Right lung (tissue), 10 donors: ENCODE measurements at places on chromosomes 3 and 15.

DNA sequence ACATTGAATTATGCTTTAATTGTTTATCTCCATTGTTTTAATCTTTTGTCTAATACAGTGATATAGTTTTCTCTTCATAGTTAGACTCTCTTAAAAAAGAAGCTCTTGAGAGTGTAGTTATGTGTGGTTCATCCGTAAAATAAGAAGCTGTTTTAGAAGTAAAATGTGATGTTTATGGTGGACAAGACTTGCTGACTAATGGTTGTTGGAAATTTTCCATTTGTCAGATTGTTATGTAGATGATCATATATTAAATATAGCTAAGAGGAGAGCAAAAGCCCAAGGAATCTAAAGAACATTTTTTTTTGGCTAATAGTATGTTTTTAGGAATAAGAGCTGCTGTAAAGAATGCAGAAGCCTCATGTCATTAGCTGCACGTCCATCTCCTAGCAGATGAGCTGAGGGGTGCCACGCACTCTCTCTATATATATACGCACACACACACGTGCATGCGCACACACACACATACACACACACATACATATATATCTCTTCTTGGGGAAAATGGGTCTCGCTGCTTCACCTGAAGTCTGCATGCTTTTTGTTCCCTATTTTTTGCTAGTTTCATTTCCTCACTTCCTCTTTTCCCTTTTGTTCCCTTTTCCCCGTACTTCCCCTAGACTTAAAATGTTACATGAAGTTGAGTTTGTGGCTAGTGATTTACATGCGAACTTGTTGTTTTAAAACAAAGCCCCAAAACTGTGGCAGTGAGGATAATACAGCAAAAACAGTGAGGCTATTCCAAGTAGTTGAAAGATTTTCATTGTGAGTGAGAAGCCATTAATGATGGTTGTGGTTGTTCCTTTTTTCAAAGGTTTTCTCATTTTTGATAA lies 107.8 kb downstream of the MBNL1 start:
- no peak for DNase-seq

GRCh38 chr3:57691411-57692132 lies 1.3 kb downstream of the DENND6A start:
- DNase-seq: peak; percentile 22

DNA sequence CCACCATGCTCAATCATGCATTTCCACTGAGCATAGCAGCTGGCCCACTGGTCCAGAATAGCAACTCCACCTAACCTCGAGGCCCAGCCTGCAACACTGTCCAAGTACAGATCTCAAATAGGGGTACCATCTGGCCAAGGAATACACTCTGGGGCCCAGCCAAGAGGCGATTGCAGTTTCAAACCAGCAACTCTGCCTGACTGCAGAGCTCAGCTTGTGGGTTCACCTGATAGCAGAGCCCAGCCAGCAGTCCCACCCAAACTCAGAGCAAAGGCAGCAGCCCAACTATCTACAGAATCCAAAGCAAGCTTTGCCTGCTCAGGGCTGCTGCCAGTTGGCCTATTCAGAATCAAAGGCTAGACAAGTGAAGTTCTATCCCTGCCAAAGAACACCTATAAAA lies 30.5 kb downstream of the POLQ start:
- no peak for DNase-seq

DNA sequence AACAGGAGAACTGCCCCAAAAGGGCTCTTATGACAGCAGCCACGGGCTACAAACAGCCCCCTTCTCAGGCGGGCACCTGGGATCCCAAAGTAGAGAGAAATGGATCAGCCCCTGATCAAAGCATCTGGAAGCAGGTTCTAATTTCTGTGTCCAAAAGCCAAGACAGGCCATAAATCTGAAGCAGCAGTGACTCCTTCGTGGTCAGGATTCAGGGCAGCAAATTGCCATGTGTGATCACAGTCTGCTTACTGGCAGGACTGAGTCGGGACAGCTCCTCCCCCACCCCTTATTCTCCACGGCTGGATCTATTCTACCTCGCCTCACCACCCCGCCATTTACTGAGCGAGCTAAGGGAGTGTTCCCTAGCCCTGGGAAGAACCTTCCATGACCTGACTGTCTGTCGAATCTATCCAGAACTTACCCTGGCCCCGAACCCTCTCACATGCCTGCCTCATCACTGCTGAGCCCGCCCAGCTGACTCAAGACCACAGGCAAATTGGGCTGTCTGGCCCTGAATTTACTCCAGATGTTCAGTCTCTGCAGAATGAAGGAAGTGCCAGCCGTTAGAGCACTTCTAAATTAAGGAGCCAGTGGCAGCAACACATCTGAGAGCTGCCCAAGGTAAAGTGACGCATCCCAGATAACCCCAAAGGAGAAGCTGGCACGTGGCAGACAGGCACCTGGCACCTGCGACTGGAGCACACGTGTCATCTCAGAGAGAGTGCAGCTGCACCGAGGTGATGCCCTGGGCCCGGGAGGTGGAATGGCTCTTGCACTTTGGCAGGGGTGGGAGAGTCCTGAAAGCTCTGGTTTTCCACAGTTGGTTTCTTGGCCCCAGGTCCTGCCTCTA lies 1.3 kb downstream of the LRRC15 start:
- DNase-seq: no peak

- DNase-seq: no peak
Observed at GRCh38 chr15:35626571-35627318, 80.8 kb upstream of the DPH6 start.

DNA sequence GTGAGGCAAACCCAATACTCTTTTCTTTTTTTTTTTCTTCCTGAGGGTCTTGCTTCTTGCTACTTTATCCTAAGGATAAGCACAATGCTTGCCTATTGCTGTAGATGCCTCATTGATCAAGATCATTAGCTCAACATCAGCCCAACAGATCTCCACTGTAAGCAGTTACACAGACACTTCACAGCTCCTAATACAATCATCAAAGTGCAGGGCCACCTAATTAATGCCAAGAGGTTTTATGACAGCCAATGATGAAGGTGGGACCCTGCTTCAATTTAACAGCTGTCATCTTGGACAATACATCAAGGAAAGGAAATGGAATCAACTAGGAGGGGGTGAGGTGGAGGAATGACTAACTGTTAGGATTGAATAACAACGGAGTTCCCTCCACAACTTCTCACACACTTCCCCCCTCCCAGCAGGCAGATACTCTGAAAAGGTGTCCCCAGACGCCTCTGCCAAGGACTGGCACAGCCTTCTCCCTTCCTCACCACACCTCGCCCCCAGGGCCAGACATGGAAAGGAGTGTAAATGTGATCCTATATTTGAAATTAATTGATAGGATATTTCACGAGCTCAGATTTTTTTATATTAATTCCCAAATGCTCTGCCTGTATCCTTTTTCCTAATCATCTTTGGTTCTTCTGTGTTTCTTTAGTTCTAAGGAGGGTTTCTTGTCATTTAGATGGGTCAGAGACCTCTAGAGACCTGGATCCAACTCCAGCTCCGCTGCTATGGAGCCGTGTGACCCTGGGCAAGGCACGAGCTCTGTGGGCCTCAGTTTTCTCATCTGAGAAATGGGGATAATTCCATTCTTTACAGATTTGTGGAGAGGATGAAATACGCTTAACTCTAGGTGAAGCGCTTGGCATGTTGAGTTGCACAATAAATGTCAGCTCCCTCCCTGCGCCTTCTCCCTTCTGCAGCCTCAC lies 1.2 kb downstream of the DCLK3 start:
- no peak for DNase-seq

DNA sequence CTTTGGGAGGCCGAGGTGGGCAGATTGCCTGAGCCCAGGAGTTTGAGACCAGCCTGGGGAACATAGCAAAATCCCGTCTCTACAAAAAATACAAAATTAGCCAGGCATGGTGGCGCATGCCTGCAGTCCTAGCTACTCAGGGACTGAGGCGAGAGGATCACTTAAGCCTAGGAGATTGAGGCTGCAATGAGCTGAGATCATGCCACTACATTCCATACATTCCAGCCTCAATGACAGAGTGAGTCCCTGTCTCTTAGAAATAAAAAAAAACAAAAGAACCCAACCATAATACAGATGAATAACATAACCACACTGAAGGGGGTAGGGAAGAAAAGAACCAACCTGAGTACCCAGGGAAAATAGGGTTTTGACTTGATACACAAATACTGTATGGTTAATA lies 19.7 kb upstream of the CGNL1 start:
- no peak for DNase-seq

DNA sequence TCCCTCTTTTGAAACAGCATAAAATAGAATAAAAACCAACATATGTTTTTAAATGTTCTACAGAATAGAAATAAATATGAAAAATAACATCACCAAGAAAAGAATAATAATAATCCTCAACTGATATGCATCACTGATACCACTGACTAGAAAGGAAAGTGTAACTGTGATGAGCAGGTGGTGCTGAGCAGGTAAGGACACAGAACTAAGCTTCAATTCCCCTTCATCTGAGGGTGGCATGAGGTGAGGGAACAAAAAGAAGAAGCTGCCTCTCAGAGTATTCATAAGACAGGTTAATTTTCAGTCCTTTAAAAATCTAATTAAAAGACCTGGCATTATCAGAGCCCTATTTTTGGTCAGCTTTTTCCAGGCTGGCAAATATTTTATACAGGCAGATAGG lies 216.3 kb downstream of the PLCH1 start:
- no peak for DNase-seq

DNA sequence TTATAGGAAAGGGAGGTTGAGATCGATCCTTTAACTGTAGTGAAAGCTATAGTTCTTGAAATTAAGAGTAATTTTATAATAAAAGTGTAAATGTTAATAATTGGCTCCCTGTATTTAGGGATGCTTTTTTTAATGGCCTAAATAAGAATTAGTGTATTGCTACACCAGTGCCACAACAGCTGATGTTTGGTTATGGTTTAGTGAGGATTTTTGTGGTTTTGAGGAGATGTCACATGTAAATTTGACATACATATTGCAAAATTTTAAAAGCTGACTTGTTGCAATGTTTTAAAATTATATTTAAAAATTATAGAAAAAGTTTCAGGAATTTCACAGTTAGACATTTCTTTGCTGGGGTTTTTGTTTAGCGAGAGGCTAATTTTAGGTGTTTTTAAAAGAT lies 3.9 kb downstream of the TSC22D2 start:
- DNase-seq: no peak

DNA sequence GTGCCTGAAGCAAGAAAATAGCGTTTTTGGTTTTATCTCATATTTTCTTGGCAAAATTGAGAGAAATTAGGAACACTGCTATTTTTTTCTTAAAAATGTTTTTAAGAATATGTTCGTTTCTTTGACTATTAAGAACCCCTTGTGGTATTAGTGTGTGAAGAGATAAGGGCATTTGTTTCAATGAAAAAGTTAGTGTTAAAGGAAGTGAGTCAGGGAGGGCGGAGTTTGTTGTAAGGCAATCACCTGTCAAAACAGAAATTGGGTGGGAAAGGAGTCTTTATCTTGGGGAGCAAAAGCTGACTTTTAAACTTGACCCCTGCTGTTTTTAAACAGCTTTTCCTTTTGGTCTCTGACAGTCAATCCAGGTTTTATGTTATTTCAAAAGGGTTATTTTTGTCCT lies 4.2 kb downstream of the RAP2B start:
- no peak for DNase-seq

- DNase-seq: no peak
Observed at GRCh38 chr3:32406486-32407408, 15.1 kb downstream of the CMTM7 start.

DNA sequence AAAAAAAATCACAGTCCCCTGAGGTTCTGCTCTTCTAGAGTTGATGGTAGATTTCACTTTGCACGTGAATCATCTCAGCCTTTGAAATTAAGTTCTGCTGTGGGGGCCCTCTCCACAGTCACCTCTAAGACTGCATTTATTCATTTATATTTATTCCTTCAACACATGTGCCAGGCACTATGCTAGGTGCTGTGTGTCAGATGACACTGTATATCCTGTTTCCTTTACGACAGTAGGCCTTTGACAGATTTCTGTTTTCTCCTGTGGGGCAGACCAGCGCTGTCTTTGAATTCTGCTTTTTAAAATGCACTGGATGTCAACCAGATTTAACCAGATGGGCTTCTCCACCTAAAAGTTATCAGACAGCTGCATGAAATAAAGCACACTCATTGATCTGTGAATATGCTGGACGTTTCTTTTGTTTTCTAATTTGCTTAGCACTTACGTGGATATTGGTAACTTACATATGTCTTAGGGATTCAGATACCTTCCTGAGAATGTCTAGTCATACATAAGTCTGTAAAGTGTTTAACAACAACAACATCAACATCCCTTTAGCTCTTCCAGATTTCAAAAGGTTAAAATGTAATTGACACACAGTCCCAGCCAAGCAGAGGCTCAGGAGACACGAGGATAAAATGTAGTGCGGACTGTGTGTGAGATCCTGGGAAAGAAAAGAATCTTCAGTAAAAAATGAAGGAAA lies 525.5 kb upstream of the MCTP2 start:
- DNase-seq: no peak

- DNase-seq: no peak
Observed at GRCh38 chr3:10599444-10599843, 94.1 kb upstream of the ATP2B2 start.

DNA sequence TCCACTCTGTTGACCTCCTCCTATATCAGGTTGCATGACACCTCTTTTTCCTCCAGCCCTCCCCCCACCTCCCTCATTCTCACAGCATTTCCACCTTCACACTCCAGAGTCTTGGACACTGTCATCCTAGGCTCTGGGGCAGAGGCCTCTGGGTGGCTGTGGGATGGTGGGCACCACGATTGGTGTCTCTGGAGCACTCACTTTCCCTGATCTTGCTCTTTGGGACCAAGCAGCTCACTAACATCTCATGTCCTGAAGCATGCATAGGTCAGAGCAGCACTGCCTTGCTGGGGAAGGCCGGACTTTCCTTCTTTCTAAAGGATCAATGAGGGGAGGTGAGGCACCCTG lies 14.9 kb downstream of the ZBTB47 start:
- no peak for DNase-seq

DNA sequence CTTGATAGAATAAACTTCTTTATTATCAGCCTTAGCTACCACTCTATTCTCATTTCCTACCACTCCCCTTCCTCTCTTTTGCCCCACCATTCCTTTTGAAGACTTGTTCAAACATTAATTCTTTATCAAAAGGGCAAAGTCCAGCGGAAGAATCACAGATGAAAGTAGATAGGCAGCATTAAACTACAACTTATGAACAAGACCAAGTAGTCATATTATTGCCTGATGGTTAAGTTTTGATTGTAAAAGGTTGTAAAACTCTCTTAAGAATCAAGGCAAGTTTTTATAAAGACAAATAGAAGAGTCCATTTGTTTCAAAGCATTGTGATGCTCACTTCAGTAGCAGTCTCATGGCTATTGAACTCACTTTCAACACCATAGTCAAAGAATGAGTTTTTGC lies 22.4 kb upstream of the TGFBR2 start:
- no peak for DNase-seq
